ENCODE measurements at places on chromosomes 16 and 17.
A peak's percentile ranks its signal among the peaks of the same experiment; 100 is the strongest.

GRCh38 chr17:10048629-10049350 lies 143.7 kb upstream of the RCVRN start:
- no peak for DNase-seq

DNA sequence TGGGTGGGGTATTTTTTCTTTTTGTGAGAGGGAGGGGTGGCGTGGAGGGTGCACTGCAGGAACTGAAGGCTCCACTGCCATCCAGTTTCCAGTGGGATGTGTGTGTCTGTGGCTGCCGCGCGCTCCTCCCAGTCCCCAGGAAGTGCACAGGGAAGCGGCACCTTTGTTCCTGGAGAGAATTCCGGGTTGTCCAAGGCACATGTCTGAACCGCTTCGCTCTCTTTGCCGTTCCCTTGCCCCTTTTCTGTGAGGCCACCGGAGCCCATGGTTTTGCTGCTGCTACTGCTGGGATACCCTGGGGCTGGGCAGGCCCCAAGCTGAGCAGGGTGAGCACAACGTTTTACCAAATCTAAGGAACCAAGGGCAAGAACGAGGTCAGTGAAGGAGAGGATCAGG lies 19.5 kb downstream of the ACSF3 start:
- DNase-seq, result no peak

GRCh38 chr17:50593321-50593720 lies 32.8 kb downstream of the CACNA1G start:
- peak; percentile 96 for DNase-seq

- no peak for DNase-seq
Measured at GRCh38 chr17:2724784-2725164, 13.2 kb upstream of the CLUH start.

GRCh38 chr17:73089322-73090317 lies 2.9 kb downstream of the SLC39A11 start:
- DNase-seq, result no peak

- no peak for DNase-seq
Measured at GRCh38 chr17:34370997-34371395, 8.0 kb upstream of the CCL1 start.

GRCh38 chr16:68062910-68063393 lies 22.2 kb upstream of the NFATC3 start:
- no peak for DNase-seq

GRCh38 chr17:81593105-81593871 lies 41.1 kb upstream of the FAAP100 start:
- DNase-seq, result no peak

DNA sequence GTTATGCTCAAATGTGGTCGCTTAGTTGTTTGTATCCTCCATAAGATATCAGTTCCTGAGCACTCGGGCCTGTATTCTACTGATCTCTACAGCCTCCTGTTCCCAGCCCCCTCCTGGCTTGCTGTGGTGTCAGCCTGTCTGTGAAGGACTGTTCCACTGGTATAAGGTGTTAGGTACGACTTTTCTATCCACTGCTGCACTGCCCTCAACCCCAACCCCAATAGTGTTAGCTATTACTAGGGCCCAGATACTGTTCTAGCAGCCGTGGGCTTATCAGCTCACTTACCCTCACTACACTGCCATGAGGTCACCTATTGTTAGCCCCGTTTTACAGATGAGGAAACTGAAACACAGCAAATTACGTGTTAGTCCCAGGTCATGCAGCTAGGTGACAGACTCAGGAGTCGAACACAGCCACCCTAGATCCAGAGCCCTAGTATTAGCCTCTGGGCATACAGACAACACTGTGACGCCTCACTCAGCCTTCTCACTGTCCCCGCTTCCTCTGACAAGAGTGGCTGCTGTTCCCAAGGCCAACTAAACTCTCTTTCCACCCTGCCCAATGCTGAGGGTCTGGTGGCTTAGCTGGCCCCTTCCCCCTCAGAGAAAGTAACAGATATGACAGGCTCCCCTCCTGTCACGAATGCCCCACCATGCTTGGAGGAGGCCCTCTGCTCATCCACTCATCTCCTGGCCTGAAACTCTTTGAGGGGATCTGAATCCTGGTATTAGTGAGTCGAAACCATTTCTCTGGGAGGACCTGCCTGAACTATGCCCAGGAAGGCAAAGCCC lies 25.6 kb upstream of the ZNF652 start:
- no peak for DNase-seq

GRCh38 chr17:37089956-37090355 lies 141.2 kb downstream of the AATF start:
- no peak for DNase-seq

GRCh38 chr17:32596206-32596605 lies 109.4 kb downstream of the CDK5R1 start:
- no peak for DNase-seq

- DNase-seq, result peak; percentile 77
Measured at GRCh38 chr17:41785859-41786226, 668 bp downstream of the JUP start.

DNA sequence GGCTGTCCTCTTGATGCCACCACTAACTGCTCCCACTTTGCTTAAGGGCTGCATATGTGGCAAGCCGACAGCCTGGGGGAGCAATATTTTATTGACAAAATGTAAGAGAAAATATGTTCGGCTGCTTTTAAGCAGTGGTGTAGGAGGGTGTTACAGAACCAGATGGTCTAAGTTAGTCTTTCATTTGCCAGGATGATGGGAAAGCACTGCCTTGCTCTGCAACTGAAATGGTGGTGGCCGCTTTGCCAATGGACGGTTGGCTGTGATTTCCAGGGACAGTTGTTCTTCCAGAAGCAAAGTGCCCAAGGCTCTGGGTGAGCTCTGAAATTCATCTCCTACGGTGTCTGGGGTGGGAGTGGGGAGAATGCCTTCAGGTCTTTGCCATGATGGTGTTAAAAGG lies 469.3 kb downstream of the TOX3 start:
- DNase-seq, result no peak

DNA sequence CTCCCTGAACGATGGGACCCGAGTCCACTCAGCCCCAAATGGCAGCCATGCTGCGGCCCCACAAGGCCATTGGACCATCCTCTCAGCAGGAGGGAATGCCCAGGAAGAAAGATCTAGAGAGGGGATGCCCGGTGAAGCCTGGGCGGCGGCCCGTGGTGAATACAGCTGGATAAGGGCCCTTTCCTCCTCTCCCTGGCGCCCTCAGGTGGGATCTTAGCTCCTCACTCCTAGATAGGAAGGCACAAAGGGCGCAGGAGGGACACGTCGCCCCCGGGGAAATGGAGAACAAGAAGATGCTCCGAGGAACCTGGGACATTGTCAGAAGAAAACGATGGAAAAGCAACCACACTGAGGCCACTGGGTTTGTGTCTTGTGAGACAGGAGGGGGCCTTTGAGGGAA lies 2.5 kb downstream of the CD300C start:
- DNase-seq, result no peak

GRCh38 chr17:40480501-40481003 lies 20.9 kb downstream of the TNS4 start:
- no peak for DNase-seq

DNA sequence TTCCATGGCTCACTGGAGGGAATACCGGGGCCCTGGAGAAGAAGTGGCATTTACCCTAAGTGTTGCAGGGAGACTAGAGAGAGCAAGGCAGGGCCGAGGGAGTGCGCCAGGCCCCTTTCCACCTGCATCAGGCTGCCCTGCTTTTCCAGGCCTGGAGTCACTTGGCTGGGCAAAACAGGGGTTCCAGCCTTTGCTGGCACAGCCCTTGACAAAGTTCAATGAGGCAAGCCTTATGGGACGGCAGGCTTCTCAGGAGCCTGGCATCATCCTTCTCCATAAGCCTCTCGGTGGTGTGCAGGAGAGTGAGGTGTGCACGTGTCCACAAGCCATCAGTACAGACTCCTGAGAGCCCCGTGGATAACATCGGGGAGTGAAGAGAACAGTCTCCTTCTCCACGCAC lies 27.1 kb downstream of the CACNA1G start:
- DNase-seq, result no peak

- DNase-seq, result no peak
Measured at GRCh38 chr17:2050300-2051060, 4.4 kb upstream of the HIC1 start.

DNA sequence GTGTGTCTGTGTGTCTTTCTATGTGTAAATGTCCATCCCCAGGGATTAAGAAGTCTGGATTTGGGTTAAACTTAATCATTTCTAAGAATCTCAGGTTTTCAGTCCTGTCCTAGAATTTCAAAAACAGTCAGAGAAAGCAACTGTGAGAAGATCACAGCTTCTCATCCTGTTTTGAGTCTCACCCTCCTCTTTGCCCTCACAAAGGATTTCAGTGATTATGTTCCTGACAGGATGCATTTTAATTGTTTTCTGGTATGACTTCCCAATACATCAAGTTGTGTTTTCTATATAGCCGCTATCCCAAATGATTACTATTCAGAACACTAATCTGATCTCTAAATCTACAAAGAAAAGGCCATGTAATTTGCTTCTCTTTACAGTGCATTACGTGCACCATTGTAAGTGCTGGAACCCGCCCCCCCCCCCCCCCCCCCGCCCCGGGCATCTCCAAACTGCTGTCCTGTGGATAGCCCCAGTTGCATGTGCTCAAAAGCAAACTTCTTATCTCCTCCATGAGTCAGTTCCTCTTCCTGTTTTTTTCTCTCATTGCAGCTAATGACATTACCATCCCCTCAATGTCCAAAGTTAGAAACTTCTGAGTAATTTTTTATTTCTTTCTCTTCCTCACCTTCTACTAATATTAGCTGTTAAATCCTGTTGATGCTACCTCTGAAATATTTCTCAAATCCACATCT lies 73.9 kb downstream of the CDH13 start:
- no peak for DNase-seq

DNA sequence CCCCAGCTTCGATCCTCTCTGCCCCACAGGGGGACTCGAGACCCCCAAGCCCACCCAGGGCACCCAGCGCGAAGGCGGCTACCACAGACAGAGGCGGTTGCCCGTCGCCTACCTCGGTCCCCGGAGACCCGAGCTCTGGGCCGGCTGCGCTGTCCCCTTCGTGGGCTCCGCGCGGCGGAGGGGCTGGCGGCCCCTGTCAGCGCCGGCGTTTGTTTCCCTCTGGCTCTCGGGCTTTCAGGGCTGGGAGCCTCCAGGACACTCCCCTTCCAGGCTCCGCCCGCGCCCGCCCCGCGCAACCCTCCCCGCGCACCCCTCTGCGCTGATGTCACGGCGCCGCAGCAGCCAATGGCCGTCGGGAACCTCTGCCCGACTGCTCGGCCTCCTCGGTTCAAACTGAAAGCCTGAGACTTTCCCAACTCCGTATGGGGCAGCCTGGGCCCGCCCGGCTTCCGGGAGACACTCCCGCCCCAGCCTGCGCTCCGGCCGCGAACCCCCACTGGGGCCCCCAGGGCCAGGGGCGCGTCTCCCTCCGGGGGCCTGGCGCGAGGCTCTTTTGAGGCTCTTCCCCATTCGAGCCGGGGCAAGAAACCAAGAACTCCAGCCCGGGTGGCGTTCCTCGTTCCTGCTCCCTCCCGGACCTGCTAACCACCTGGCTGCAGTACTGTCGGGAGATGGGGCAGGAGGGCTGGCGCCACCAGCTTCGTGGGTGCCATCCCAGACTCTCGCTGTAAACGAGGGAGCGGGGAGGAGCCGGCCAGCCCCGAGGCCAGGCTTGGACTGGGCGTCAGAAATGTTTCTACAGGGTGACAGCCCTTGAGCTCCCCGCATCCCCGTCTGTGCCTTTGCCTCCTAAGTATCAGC lies at the start of gene CDC42EP4:
Gene CDC42EP4, minus strand, starts transcription at position 221 of the 861 bp plus-strand sequence. CDS start 25,501 bp downstream, outside the sequence.
- DNase-seq, result peak; percentile 88

DNA sequence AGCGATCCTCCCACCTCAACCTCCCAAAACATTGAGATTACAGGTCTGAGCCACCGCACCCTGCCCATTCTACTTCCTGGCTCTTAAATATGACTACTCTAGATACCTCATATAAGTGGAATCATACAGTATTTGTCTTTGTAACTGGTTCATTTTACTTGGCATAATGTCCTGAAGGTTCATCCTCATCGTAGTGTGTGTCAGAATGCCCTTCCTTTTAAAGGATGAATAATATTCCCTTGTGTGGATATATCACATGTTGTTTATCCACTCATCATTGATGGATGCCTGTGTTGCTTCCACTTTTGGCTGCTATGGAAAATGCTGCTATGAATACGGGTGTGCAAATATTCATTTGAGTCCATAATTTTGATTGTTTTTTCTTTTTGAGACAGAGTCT lies 5.7 kb upstream of the CETP start:
- no peak for DNase-seq

GRCh38 chr16:80527297-80527696 lies 13.5 kb upstream of the DYNLRB2 start:
- peak; percentile 10 for DNase-seq

DNA sequence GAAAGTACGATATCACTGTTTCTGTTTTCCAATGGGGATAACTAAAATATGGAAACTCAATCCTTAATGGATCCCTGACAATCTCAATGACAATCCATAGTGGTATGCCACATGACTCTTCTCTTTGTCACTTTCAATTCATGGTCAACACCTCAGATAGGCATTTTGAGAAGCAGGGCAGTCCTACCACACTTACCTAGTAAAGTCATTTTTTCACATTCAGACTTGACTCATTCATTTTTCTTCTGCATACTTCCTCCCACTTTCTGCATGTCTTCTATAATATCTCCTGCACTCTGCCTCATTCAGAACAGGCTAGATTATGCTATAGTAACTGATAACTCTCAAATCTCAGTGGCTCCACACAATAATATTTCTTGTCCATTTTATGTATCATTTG lies 117.5 kb downstream of the FTO start:
- no peak for DNase-seq

- peak; percentile 78 for DNase-seq
Measured at GRCh38 chr17:78779850-78780249, 2.2 kb downstream of the CYTH1 start.

DNA sequence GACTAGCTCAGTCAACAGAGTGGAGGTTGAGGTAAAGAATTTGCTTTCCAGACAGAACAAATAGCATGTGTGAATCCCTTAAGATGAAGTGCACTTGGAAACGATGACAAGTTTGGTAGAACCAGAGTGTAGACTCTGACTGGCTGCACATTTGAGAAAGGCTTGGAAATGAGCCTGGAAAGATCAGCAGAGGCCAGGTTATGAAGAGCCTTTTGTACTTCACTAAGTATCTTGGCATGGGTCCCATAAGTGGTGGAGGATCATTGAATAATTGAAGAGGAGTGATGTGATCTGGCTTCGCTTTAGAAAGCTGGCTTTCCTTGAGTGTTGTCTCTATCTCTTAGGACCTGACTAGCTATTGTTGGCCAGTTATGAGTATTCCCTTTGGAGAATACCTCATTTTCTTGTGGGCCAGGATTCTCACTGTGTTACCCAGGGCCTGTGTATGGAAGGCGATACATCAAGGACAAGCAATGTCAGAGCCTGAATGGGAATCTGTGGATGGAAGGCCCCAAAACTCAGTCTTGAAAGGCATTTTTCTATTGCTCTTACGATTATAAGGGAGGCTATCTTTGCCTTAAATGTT lies 329.8 kb downstream of the UTP18 start:
- peak; percentile 45 for DNase-seq

All from NCI-H510A treated with DMSO at 0.1 percent for 48 hours (cell line).